Left renal pelvis (tissue), 4 donors: ENCODE measurements at places on chromosomes 6 and 20. TPM values are rescaled to one million over a fixed set of nuclear protein-coding genes. Genes with fewer than 3 reads are reported as not detected.

SPTLC3 gene
- polyA plus RNA-seq = 21.5 TPM

SDHAF4 gene
- polyA plus RNA-seq = 19.7 TPM

TUBB1 gene
- 1.5 TPM for polyA plus RNA-seq

PRPH2 gene
- polyA plus RNA-seq = 1.8 TPM

ETV7 gene
- polyA plus RNA-seq = 0.11 TPM

WFDC9 gene
- polyA plus RNA-seq = not detected

KIAA0408 gene
- 4.3 TPM for polyA plus RNA-seq

POU3F2 gene
- 0.04 TPM for polyA plus RNA-seq

SLC32A1 gene
- polyA plus RNA-seq = 2.4 TPM

HLA-DQA1 gene
- 4.5 TPM for polyA plus RNA-seq

CCN6 gene
- 0.41 TPM for polyA plus RNA-seq

MYO6 gene
- 94.2 TPM for polyA plus RNA-seq

SPATS1 gene
- polyA plus RNA-seq = not detected

KCNS1 gene
- 0.55 TPM for polyA plus RNA-seq

SLC17A3 gene
- polyA plus RNA-seq = not detected

RIMS4 gene
- polyA plus RNA-seq = 0.73 TPM
